ENCODE measurements at places on chromosomes 1 and 21.

GRCh38 chr1:100661176-100661575 lies 58.4 kb upstream of the VCAM1 start:
- no peak for DNase-seq

DNA sequence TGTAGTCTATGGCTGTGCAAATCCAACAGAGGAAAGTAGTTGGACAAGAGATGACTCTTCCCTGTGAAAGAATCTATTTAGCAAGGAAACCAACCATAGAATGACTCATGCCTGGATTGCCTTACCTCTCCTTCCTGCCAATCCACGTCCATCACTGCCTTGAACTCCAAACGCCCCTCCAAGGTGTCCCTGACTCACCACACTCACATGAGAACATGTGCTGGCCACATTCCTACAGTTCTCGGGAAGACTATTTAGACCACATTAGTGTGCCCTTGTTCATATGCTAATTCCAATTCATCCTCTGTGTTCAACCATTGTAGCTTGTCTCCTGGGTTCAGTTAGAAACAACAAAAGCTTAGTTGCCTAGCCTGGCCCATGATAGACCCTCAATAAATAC lies 157.3 kb downstream of the SLC30A10 start:
- DNase-seq, result no peak

GRCh38 chr1:119220991-119221390 lies 80.5 kb upstream of the WARS2 start:
- no peak for DNase-seq

- DNase-seq, result no peak
Observed at GRCh38 chr21:33390479-33390878, 12.7 kb upstream of the IFNGR2 start.

DNA sequence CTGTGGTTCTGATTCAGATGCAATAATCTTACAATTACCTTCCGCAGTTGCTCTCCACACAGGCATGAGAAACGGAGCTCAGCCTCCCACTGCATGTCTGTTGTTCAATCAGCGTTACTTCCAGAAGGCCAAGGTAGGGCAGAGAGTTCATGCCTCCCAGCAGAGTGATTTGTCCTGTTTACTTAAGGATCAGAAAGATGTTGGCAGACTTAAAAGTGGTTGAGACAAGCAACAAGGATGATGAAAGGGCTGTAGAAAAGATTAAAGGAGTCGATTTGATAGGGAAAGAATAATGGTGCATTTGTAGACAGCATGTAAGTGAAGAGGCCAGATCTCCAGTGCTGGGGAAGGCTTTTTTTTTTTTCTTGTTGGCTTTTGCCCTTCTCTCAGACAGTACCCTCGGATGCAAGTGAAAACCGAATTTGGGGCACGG lies 26.6 kb downstream of the ARMH1 start:
- DNase-seq, result peak; percentile 46

DNA sequence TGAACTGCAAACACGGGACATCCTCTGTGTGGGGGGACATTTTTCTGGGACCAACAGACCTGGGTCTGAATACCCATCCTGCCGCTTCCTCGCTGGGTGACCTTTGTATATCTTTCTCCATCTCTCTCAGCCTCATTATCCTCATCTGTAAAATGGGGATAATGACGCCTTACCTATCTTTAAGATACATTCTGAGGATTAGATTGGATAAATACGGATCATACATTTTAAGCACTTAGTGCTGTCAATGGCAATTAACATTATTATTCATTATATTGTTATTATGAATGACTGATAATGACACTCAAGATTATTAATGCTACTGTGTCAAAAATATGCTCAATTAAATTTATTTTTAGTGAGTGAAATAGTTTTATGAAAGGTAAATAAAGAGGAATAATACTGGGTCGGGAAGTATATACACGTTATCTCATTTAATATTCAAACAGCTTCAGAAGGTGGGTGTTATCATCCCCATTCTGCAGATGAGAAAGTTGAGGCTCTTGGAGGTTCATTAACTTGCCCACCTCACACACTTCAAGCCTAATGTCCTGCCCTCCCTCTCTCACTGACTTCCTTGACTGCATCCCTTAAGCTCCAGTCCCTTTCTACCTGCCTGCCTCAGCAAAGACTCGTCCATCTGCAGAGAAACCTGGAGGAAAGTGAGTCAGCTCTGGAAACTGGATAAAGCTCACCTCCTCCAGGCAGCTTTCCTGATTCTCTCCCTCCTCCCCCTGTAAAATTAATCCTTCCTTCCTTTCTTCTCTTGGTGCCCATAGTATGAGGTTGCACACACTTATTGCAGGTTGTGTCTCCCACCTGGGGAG lies 120.7 kb upstream of the JUN start:
- no peak for DNase-seq

Measured in large intestine (tissue), 12 donors.